CD14-positive monocyte (primary cell): ENCODE measurements at places on chromosomes 5 and 9.

DNA sequence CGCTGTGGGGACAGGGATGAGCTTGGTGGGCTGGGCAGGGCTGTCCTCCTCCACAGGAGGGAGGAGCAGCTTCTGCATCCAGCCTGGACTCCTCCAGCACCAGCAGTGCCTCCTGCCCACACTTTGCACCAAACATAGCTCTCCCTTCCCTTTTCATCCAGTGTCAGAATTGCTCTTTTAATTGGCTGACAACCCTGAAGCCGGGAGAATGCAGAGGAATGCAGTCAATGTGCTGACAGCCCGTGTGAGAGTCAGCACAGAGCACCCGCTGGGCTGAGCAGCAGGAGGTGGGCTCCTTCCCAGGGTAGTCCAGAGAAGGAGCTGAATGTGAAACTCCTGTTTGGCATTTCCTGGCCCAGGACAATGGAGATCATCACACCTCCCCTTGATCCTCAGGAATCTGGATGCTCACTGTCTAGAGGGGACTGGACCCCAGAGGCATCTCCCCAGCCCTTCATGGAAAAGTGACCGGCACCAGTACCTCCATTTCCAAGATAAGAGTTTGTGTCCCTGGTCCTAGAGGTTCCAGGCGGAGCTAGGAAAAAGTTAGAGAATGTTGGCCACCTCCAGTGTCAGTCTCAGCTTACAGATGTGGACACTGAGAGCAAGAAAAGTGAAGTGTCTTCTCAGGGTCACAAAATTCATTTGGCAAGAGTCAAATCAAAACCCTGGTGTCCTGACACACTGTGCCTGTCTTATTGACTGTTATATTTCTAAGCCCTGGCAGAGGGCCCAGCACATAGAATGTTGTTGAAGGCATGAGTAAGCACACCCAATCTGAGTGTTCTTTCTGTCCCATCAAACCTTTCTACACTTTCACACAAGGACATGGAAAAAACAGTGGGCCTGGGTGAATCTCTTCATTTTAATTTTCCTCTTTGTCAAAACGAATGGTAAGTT is 202.1 kb downstream of the SNX18 start:
- no peak for DNase-seq

GRCh38 chr9:15423231-15423985 is 732 bp downstream of the SNAPC3 start:
- DNase-seq, result no peak

- no peak for DNase-seq
Observed at GRCh38 chr5:81850501-81851357, 99.8 kb upstream of the SSBP2 start.

DNA sequence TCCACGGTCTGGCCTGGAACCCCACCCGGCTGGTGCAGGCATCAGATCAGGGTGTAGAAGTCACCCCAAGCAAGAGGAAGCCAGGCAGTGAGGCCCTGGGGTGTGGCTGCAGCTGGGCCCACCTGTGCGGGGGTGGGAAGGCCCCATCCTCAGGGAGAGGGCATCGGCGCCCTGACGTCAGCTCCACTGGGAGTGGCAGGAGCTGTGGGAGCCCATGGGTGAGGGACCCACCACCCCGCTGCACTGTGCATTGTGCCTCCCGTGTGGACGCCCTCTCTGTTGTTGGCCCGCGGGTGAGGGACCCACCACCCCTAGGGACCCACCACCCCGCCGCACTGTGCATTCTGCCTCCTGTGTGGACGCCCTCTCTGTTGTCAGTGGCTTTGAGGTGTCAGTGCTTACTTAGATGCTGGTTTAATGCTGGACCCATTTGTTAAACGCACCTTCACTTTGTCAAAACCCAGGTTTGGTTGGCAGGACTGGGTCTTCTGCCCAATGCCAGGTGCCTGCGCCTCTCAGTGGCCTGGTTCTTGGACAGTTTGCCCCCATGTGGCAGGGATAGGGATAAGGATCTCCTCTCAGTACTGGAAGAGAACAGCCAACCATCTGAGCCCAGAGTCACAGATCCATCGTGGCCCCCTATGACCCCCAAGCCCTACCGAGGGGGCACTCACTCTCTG is 6.9 kb upstream of the EXOC3 start:
- no peak for DNase-seq

DNA sequence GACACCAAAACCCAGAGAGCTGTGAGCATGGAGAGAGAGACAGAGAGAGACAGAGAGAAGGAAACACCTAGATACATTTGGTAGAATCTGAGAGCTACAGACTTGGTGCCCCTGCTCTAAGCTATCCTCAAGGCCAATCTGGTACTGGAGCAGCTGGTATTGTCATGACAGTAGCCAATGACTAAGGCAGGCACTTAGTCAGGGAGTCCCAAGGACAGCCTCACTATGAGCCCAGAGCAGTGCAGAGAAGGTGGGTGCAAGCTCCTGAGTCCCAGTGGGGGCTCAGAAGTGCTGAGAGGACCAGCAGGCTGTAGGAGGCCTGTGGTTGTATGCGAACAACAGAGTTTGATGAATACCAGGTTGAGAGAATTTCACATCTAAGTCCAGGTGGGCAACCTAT is 300.4 kb upstream of the ZNF608 start:
- no peak for DNase-seq

GRCh38 chr9:14092344-14092743 is 221.6 kb downstream of the NFIB start:
- no peak for DNase-seq

- DNase-seq, result no peak
Observed at GRCh38 chr5:139709582-139710318, 61.6 kb downstream of the CXXC5 start.

GRCh38 chr5:58946230-58946629 is 363.4 kb downstream of the RAB3C start:
- DNase-seq, result no peak

GRCh38 chr5:127909066-127909465 is 174.5 kb upstream of the SLC12A2 start:
- no peak for DNase-seq

DNA sequence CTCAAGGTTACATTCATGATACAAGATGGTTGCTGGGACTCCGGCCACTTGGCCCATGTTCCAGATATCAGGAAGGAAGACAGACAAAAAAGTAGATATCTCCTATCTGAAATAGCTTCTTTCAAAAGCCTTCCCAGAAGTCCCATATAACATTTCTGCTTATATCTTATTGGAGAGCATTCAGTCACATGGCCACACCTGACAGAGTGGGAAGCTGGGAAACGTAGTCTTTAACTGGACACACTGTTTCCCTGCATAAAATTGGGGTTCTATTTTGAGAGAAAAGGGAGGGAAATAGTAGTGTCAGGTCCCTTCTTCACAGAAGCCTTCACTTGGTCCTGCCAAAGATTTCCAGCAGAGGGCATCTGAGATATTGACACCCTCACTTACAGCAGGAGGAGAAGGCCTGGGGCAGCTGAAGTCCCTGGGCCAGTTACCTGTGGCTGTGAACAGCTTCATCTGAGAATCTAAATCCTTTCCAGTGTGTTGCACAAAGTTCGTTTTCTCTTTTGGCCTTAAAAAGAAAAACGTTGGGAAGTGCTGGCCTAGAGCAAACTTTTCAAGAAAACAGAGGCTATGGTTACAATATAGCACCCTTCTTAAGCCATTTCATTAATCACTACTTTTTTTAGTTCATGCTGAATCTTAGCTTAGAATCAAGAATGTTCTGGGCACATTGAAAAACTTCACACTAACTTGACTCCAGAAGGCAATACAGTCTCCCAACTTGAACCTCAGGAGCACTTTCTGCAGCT is 33.5 kb downstream of the SPEF2 start:
- no peak for DNase-seq

- DNase-seq, result no peak
Observed at GRCh38 chr5:157550663-157551062, 24.9 kb downstream of the ADAM19 start.

- no peak for DNase-seq
Observed at GRCh38 chr5:157971571-157972216, 112.7 kb upstream of the CLINT1 start.

DNA sequence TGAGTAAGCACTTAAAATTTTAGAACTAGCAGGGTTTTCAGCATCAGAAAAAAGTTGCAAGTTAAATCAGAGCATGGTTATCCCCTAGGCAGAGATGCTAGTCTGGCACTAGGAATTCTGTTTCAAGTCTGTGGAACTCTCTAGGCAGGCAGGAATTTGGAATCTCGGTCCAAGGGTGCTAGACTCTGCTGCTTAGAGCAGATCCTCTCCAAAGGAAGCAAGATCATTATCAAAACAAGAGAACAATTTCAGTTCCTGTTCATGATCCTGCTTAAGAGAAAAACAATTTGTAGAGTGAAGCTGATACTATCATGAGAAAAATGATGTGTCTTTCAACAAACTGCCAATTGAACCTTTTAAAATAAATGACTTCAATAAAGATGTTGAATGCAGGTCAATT is 420.7 kb downstream of the KIF4B start:
- DNase-seq, result no peak

DNA sequence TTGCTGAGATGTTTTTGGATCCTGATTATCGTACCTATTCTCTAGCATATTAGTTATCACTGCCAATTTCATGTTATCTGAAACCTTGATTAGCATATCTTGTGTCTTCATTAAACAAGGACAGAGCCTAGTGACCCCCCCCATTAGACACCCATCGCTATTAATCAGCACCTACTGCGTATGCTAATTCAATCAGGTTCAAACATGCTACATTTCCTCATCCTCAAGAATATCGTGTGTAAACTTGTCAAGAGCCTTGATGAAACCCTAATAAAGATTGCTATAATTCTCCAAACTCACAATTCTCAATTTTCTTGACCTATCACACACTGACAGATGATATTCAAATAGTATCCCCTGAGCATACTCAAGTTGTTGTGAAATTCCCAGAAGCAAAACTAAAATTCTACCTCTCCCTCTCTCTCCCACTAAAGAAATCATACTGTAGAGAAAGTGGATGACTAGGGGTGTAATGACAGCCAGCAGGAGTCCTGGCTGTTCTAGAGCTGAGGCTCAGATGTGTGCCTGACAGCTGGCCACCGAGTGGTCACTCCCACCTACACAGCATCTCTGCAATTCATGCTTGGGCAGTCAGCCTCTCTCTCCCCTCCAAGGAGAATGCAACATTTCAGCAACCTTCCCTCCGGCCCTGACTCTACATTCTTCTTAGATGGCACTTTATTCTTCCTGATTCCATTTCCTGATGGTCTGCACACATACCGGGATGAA is 9.2 kb upstream of the ZNF354A start:
- DNase-seq, result no peak

GRCh38 chr9:68746525-68746924 is 41.5 kb downstream of the PIP5K1B start:
- DNase-seq, result no peak

DNA sequence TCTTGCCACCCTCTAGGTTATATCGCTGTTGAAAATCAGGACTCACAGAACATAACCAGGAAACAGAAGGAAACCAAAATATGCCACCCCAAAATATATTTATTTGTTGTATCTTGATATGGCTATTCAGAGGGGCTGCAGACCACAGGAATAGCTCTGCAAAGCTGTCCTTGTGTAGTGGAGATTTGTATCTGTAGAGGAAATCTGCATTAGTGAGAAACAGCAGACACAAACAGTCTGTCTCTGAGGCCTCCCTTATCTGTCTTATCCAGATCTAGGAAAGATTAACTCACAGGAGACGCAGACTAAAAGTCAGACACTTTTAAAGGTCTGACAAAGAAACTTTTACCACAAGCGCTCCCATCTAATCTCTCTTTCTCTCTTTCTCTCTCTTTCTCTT is 54.1 kb upstream of the CEMIP2 start:
- no peak for DNase-seq

- no peak for DNase-seq
Observed at GRCh38 chr5:134153241-134153640, 23.5 kb downstream of the SKP1 start.

DNA sequence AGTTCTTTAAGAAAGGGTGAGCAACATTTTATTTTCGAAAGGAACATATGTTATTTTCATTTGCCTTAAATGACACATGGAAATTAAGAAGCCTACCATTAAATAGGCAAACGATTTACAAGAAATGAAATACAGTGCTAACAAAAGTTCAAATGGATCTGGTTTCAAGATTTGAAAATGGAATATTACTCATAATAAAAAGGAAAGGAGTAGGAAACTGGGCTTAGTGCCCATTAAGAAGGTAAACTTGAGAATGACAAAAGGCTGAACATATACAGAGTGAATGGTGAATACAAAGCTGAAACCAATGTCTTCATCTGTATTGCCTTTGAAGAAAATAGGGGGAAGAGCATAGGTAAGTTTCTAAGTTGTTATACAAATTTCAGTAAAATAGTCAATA is 974.2 kb upstream of the C9orf72 start:
- DNase-seq, result no peak

GRCh38 chr5:159874263-159874662 is 42.0 kb upstream of the ADRA1B start:
- no peak for DNase-seq

DNA sequence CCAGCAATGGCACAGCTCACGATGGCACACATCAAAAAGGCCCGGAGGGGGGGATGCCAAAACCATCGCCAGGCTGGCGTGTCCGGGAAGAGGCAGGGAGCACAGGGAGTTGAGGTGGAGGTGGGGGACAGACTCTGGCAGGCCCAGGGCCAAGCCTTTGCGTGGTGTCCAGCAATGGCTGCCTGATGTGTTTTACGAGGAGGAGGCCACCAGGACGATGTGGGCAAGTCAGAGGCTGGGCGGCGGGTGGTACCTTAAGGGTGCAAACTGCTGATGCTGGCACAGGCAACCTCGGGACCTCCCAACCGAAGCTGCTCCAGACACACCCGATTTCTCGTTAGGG is 4.7 kb downstream of the VAV2 start:
- no peak for DNase-seq

DNA sequence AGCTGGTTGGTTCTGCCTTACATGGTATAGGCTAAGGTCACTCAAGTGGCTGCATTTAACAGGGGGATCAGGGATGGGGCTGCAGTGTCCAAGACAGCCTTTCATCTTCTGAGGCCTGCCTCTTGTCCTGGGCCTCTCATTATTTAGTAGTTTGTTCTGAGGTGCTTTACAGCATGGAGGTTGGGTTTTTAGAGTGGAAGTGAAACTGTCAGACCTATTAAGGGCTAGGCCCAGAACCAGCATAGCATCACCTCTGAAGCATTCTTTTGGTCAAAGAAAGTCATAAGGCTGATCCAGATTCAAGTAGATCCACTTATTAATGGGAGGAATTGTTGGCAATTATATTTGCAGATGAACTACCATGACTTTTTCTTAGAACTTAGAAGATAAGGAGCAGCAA is 146.0 kb upstream of the NMUR2 start:
- DNase-seq, result no peak
